ENCODE measurements at places on chromosomes 1 and 21.
A peak's percentile ranks its signal among the peaks of the same experiment; 100 is the strongest.

- DNase-seq = no peak
These were observed 3.8 kb upstream of the PARS2 start for GRCh38 chr1:54768093-54768492.

GRCh38 chr1:114316204-114316603 is 162.5 kb upstream of the SYT6 start:
- no peak for DNase-seq

DNA sequence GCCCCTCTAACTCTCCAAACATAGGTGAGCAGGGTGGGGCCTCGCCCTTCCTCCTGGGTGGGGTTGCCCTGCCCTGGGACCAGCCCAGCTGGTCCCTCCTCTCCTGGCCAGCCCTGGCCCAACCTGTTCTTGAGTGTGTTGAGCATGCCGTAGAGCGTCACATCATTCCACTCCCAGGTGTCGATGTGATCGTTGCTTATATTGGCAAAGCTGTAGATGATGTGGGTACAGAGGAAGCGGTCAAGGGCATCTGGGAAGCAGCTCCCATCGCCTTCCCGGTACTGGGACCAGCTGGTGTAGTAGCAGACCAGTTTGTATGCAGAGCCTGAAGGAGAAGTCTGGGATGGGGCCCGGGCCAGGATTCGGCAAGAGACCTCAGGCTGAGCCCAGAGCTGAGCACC is 1.4 kb downstream of the CHI3L1 start:
- DNase-seq = no peak

DNA sequence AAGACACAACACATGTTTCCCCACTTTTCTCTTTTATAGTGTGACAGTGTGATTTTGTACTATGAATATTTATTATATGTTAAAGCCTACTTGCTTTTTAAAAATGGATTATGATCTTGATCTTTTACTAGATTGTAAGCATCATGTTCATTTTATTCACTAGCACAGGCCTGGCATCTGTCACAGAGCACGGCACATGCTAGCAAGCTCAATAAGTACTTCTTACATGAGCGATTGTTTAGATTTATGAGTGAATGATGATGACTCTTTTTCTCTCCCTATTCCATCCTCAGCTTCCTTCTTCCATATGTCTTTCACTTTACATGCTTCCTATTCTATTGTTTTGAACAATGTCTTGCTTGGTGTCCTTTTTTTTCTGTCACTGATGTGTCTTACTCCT is 1454.1 kb downstream of the MRPL39 start:
- no peak for DNase-seq

DNA sequence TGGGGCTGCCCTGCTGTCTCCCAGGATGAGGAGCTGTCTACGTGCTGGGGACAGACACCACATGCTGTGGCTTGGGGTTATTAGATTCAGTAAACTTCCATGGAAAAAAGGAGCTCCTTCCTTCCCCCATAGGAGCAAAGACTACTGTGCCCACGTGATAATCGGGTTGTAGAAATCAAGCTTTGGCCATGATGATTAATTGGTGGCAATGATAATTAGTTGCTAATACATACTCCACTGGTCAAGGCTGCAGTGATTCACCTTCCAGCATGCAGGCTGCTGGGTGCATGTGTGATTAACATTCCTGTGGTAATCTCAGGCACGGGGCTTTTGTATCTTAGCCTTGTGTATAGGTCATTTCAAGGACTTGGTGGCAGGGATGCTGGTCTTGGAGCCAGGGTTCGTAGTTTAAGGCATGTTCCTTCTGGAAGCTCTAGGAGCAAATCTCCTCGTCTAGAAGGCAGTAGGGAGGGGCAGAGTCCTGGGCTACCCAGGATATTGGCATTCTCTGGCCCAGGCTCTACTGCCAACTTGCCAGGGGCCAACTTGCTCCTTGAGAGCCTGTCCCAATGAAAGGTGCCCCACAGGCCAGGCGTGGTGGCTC is 41.4 kb downstream of the TMCO4 start:
- DNase-seq = peak; percentile 6

DNA sequence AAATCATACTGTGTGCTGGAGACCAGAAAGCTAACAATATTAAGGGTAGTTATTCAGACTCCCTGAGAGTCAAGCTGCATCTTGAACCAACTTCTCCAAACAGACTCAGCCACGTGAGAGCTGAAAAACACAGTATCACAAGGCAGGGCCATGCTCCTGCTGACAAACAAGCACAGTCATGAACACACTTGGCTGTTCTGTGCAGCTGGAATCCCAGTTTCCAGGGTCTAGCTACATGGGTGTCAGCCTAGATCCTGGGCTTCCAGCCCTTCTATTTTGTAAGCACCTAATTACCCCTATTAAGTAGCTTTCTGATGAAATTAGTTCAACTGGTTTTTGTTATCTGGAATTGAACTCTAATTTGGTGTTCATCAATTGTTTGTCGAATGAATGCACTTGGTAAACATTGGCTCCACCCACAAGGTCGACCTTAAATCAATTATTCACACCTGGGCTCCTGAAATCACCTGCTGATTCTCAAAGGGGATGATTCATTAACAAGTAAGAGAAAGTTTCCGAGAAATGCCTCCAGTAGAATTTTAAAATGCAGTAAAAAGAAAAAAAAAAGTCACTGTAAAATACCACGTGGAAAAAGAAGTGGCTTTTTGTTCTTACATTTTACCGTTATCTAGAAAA is 179.3 kb downstream of the ZC3H11B start:
- no peak for DNase-seq

GRCh38 chr1:21664806-21665588 is 4.2 kb downstream of the RAP1GAP start:
- DNase-seq = no peak

GRCh38 chr1:938711-939489 is 15.2 kb downstream of the SAMD11 start:
- no peak for DNase-seq

DNA sequence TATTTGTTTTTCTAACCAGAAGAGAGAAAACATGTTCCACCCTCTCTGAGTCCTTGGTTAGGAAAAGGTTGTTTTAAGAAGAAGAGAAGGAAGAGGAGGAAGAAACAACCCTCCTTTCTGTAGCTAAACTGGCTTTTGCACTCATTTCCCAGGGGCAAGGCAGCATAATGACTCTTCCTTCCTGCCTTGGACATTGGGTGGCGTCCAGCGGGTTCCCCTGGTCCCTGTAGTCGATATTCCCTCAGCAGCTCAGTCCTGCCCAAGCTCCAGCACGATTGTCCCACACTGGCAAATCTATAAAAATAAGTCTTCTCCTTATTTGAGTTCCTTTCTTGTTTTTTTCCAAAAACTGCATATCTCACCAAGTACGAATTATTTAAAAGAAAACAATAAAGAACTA is 81.2 kb downstream of the TEX35 start:
- no peak for DNase-seq

DNA sequence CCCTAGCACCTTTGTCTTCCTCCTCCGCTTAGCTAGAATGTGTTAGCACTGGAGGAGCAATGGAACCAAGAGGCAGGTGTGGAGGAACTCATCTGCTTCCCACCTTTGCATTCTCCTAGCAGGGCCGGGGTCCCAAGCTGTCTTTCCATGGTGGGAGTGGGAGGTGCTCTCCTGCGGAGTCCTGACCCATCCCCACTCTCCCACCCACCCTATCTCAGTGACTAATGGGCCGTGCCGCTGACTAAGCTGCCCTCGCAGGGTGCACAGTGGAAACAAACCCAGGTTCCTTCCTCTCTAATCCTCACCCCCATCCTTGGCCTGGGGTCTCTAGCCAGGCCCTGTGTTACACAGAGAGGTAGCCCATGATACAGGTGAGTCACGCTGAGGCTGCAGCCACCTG is 177.5 kb downstream of the HIVEP3 start:
- no peak for DNase-seq

DNA sequence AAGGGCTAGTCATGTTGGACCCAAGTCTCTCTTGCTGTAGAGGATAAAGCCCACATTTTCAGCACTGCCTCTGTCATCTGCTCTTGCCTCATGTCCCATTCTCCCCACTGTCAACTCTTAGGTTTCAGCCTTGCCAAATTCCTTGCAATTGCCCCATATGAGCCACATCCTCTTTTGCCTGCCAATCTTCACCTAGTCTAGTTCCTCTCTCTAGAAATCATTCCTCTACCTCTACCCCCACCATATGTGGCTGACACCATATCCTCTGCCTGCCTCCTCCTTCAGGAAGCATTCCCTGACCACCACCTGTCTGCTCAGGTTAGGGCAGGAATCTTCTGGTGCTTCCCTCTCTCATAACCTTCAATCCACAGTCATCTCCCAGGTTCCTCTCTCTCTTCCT is 38.2 kb downstream of the SLC9A1 start:
- no peak for DNase-seq

DNA sequence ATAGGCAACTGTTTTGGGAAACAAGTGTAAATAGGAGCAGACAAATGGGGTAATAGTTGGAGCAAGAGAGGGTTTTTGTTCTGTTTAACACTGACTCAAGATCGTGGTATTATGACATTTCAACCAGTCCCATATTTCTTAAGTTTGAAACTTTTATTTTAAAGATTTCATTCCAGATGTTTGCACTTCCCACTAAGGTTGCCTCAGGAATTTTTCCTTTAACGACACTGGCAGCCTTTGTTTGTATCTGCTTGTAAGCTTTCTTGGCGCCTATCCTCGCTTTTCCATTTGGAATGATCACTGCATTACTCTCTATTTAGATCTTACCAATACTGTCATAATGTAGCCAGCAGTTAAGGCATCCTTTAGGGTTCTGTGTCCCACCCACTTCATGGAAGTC is 67.7 kb downstream of the ALG6 start:
- DNase-seq = no peak

- DNase-seq = no peak
These were observed 92.9 kb downstream of the HS2ST1 start for GRCh38 chr1:87007323-87007722.

- no peak for DNase-seq
These were observed 50.9 kb downstream of the TOR1AIP2 start for GRCh38 chr1:179826626-179827280.

DNA sequence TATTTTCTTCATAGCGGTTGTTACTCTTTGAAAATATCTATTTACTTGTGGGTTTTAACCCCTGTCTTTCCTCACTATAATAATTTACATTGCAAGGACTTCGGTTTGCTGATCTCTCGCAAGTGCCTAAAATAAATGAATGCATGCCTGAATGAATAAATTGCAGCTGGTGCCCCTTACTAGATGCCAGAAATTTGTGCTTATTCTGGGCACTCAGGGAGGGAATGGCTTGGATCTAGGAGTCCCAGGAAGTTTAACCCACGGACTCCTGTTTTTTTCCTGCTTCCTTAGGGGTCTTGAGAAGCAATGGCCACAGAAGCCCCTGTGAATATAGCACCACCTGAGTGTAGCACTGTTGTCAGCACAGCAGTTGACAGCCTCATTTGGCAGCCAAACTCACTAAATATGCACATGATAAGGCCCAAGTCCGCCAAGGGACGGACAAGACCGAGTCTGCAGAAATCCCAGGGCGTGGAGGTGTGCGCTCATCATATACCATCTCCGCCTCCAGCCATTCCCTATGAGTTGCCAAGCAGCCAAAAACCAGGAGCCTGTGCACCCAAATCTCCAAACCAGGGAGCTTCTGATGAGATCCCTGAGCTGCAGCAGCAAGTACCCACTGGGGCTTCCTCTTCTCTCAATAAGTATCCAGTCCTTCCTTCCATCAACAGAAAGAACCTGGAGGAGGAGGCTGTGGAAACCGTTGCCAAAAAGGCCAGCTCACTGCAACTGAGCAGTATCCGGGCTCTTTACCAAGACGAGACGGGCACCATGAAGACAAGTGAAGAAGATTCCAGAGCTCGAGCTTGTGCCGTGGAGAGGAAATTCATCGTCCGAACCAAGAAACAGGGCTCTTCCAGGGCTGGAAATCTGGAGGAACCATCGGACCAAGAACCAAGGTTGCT is 4.2 kb upstream of the PLA2G2C start:
- no peak for DNase-seq

DNA sequence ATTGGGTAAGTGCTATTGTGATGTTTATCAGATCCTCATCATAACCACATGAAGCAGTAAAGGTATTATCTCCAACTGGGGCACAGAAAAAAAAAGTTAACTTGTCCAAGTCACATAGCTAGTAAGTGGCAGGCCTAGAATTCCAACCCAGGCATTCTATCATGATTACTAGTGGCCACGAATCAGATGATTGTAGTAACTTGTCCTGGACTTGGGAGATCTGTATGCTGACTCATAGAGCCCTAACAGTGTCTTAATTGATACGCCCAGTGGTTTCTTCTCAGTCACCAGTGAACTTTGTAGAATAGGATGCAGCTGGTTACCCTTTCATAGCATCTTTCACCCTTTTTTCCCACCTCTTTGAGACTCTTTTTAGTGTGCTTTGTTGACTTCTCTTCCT is 91.1 kb upstream of the UBE2U start:
- DNase-seq = peak; percentile 9

DNA sequence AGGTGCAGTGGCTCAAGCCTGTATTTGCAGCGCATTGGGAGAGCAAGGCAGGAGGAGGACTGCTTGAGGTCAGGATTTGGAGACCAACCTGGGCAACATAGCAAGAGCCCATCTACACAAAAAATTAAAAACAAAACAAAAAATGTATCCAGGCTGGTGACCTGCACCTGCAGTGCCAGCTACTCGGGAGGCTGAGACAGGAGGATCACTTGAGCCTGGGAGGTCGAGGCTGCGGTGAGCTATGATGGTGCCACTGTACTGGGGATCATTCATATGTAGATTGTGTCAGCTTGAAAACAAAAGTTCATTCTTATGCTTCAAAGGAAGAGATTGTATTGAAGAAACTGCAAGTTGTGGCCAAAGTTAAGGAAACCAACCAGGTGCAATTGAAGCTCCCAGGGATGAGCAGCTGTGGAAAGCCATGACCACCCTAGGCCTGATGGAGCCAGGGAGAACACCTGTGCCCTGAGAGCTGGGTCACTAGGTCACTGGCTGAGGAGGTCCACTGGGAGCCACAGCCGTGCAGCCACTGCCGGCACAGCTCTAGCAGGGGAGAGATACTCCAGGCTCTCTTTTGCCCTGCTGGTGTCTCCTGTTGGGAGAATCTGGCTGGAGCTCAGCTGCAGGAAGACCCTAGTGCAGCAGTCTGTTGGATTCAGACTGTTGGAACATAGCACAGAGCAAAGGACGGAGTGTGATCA is 13.3 kb upstream of the BRWD1 start:
- DNase-seq = no peak

- no peak for DNase-seq
These were observed 29.1 kb downstream of the TMCO4 start for GRCh38 chr1:19770436-19771190.

DNA sequence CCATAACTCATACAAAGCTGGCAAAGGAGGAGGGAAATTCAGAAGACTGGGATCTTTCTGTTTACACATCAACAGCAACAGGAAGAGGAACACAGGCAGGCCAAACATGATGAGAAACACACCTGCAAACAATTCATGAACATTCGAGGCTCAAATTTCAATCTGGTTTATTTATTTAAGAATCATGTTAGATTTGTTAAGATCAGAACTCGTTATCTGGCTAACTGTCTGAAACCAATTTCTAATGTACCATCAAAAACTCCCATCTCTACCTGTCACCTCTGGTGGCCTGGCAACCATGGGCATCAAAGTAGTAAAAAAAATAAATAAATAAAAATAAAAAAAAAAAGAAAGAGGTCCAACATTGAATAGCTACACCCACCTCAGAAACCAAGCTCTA is 9.8 kb downstream of the LBR start:
- no peak for DNase-seq

- no peak for DNase-seq
These were observed 1.2 kb upstream of the ANGPTL7 start for GRCh38 chr1:11187931-11188330.

- DNase-seq = no peak
These were observed 150.5 kb downstream of the RPS6KC1 start for GRCh38 chr1:213201380-213202155.

GRCh38 chr1:31122101-31122735 is 56.7 kb upstream of the PUM1 start:
- DNase-seq = no peak

GRCh38 chr1:212062832-212063438 is 27.4 kb downstream of the DTL start:
- no peak for DNase-seq

All from SW 1271 (cell line).